ENCODE measurements at places on chromosomes 13 and 19. TPM values are rescaled to one million over a fixed set of nuclear protein-coding genes. Genes with fewer than 3 reads are reported as not detected.

GRCh38 chr13:50152224-50152623 lies 137.0 kb downstream of the KCNRG start:
- no peaks in the 10 kb centered on the region for H3K36me3 ChIP-seq
- peaks cover 31% of the 10 kb centered on the region for H3K27me3 ChIP-seq
- H3K4me1 ChIP-seq, result peaks cover 17% of the 10 kb centered on the region
- peak overlapping the region; percentile 28 for H3K4me3 ChIP-seq
- H3K27ac ChIP-seq, result no peak overlapping the region

NKG7 gene
- total RNA-seq, result 376 TPM

PRKD2 gene
- 88.6 TPM for total RNA-seq

NFIX gene
- 8.0 TPM for total RNA-seq
